NCI-H1436 treated with DMSO at 0.1 percent for 48 hours (cell line): ENCODE measurements at places on chromosomes 1 and 21.

DNA sequence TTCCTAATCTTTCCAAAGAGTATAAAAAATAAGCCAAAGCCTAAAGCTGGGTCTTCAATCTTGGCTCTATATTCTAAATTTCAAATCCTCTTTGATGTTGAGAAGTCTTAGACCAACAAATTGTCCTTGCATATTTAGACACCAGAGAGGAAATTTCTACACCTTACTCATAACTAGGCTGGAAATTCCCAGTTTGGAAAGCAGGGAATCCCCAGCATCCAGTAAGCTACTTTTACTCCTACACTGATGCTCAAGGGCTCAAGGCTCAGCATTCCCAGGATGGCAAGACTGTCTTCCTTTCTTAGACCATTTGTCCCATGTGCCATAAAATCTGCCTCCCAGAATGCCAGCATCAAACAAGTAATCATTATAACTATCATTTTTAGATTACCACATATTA is 28.3 kb downstream of the PRDX6 start:
- DNase-seq, result no peak

GRCh38 chr1:60169206-60169605 is 95.6 kb upstream of the C1orf87 start:
- DNase-seq, result no peak

GRCh38 chr1:103191327-103191726 is 83.0 kb upstream of the COL11A1 start:
- DNase-seq, result no peak

GRCh38 chr1:17607644-17608581 is 68.4 kb downstream of the ARHGEF10L start:
- DNase-seq, result no peak

- no peak for DNase-seq
Observed at GRCh38 chr1:54357967-54358366, 48.2 kb downstream of the SSBP3 start.

- no peak for DNase-seq
Observed at GRCh38 chr1:33777337-33777736, 86.5 kb upstream of the HMGB4 start.

- DNase-seq, result no peak
Observed at GRCh38 chr21:32975811-32976431, 49.8 kb upstream of the OLIG2 start.

GRCh38 chr1:63984930-63985290 is 211.1 kb downstream of the ROR1 start:
- no peak for DNase-seq

- no peak for DNase-seq
Observed at GRCh38 chr21:38639571-38640354, 141.5 kb upstream of the ERG start.

- no peak for DNase-seq
Observed at GRCh38 chr1:214685906-214686305, 82.9 kb downstream of the CENPF start.

DNA sequence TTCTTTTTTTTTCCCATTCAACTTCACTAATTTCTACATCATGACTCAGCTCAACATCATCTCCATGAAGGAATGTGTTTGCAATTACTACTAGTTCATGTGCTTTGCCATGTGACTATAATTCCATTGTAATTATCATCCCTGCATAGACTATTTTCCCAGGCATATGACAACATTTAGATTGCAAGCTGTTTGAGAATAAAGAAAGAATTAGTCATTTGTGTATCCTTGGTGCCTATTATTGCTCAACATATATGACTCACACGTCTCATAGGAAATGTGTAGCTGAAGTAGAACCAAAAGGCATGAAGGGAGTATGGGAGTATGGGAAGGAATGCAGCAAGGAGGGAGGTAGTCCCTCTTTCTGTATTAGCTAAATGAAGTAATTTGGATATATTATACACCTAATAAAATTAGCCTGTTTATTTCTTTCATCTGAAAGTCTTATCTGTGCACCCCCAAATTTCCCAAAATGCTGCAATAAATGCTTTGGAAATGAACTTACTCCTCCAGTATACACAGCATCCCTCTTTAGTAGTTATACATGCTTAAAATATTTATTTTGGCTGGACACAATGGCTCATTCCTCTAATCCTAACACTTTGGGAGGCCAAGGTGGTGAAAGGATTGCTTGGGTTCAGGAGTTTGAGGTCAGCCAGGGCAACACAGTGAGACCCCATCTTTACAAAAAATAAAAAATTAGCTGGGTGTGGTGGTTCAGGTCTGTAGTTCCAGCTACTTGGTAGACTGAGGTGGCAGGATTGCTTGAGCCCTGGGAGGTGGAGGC is 316.9 kb upstream of the ADGRL4 start:
- no peak for DNase-seq

GRCh38 chr1:27269276-27269675 is 34.8 kb downstream of the WDTC1 start:
- no peak for DNase-seq

GRCh38 chr1:228013131-228013934 is 6.5 kb downstream of the WNT3A start:
- DNase-seq, result no peak

DNA sequence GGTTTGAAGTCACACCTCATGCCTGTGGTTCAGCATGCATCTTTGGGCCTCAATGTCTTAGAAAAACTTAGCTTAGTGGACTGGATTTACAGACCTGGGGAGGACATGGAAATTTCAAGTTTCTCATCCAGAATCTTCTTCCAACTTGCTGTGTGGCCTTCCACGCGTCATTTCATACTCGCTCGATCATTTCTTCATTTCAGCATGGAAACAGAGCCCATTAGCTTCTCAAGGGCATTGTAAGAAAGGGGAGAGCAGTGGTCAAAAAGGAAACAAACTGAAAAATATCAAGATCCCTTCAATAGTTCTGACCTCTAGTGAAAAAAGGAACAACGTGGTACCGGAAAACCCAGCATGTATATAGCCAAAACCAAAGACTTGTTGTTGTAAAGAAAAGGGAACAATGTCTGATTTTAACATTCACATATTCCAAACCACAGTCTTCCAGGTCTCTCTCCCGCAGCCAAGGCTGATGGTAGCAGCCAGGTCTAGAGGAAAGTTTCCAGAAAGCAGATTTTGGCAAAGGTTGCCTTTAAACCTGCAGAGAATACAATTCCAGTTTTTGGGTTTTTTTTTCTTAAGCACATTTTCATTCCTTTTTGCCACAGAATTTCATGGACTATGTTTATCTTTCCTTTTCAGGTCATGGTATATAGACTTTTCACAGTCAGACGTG is 97.0 kb upstream of the CDC42BPA start:
- DNase-seq, result no peak

- DNase-seq, result no peak
Observed at GRCh38 chr1:30860320-30860652, 48.3 kb downstream of the SDC3 start.

- no peak for DNase-seq
Observed at GRCh38 chr1:184824691-184825323, 70.1 kb upstream of the EDEM3 start.

DNA sequence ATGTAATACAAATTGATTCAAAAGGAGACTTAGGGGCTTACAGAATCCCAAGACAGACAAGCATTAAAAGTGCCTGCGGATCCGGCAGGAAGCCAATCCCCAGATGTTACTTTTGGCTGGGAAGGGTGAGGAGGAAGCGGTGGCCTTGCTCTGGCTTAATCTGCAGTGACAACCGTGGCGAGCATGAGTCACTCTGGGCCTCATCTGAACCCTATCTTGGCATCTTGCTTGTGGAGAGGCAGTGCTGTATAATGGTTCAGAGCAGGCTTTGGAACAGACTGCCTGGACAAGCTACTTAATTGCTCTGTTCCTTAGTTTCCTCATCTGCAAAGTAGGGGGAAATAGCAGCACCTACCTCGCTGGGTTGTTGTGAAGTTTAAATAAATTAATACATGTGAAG is 74.1 kb downstream of the XCL2 start:
- no peak for DNase-seq

DNA sequence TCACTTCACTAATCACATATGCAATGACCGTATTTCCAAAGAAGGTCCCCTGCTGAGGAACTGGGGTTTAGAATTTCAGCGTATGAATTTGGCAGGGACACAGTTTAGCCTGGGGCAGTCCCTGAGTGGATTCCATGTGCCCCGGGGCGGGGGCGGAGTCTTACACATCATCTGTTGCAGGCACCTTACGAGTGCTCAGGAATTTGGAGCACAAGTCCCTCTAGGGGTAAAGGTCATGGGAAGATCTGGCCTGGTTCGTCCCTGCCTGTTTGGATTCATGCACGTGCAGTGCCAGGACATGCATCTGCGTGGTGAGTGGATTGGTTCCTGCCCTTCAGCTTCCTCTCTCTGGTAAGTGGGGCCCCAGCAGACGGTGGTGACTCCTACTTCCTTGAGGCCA is 208.3 kb upstream of the C1orf174 start:
- no peak for DNase-seq

GRCh38 chr21:46081022-46081861 is 16.7 kb upstream of the COL6A2 start:
- DNase-seq, result no peak

GRCh38 chr1:175514387-175514953 is 228.9 kb downstream of the TNR start:
- no peak for DNase-seq

DNA sequence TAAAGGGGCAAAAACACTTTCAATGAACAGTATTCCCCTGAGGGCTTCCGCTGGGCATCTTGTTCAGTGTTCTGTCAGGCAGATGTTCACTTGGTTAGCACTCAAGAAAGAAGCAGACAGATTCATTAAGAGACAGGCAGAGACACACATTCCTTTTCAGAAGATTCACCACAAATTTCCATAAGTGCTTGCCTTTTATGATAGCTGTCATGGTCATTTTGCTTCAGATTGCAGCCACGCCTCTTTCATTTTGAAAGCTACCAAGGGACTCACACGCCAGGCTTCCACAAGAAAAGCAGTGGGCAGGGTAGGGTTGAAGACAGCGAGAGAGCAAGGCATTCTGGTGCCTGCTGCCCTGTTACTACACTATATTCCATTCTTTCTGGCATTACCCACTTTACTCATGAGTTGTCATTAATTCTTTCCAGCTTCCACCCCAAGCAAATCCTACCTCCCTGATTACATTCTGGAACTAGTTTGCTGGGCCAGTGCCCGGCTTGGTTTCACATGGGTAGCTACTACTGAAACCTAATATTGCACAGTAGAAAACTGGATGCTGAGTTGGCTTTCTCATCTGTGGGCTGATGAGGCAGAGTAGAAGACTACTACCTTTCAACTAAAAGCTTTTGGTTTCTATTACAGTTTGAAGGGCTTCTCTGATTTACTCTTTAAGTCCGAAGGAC is 91.2 kb upstream of the COL24A1 start:
- DNase-seq, result no peak

- DNase-seq, result no peak
Observed at GRCh38 chr1:95013950-95014574, 58.7 kb downstream of the ALG14 start.

DNA sequence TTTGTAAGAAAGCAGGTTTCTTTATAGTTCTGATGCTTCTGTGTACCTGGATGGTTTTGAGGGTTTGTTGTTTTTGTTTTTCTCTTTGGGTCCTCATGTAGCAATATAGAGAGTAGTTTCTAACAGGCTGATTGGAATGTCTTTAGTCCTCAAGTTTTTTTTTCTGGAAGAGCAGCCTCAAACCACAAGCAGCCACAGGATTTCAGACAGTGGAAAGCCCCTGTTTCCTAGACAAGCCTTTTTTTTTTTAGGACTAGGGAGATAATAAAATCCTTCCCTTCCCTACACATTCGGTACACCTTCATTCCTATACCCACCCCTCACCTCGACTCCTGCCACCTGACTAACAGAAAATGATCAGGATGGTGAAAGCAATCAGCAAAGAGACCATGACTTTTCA is 47.6 kb downstream of the ACP6 start:
- no peak for DNase-seq

DNA sequence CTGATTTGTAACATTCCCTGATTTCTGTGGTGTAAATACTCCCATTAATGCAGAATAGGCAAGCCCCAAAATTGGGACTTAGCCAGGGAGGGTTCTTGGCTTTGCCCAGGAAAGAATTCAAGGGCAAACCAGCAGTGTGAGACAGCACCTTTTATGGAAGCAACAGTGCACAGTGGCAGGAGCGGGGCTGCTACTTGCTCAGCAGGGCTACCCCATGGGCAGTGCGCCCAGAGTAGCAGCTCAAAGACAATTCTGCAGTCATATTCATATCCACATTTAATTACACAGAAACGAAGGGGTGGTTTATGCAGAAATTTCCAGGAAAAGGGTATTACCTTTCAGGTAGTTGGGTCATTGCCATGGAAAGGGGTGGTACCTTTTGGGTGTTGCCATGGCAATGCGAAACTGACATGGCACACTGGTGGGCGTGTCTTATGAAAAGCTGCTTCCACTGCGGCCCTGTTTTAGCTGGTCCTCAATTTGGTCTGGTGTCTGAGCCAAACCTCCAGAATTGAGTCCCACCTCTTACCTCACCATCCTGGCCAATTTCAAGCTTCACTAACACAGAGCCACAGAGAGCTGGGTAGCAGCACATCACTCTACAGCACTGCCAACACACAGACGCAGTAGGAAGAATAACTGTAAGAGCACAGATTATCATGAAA is 35.9 kb downstream of the FHAD1 start:
- DNase-seq, result no peak

DNA sequence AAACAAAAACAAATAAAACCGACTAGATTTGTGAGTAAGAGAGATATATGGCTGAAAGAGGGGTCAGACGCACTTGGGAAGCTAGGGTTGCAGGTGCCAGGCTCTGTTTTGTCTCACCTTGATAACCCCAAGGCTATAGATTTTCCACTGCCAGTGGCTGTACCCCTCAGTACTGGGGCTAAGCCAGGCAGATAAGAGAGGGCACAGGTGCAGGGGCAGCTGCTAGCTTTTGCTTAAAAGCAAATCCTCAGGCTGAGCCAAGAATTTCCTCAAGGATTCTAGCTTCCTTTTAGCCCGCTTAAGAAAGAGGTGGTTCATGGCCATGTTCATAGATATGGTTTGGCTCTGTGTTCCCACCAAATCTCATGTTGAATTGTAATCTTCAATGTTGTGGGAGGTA is 57.9 kb downstream of the OVGP1 start:
- no peak for DNase-seq

GRCh38 chr1:209688746-209689234 is 13.6 kb downstream of the G0S2 start:
- no peak for DNase-seq

DNA sequence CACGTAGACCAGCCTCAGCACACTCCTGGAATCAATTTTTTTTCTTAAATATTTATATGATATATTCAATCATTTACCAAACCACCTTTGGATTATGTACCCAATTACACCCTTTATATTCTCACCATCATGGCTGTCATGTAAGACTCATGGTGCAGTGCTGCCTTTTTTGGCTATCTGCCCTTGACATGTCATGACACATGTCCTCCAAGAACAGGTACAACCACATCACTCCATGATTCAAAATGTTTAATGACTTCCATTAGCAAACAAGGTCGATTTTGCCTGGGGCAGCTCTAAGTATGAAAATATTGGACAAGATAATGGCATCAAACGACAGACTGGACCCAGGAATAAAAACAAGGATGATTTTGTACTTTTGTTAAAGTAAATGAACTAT is 861.1 kb upstream of the ADAMTS5 start:
- DNase-seq, result no peak

DNA sequence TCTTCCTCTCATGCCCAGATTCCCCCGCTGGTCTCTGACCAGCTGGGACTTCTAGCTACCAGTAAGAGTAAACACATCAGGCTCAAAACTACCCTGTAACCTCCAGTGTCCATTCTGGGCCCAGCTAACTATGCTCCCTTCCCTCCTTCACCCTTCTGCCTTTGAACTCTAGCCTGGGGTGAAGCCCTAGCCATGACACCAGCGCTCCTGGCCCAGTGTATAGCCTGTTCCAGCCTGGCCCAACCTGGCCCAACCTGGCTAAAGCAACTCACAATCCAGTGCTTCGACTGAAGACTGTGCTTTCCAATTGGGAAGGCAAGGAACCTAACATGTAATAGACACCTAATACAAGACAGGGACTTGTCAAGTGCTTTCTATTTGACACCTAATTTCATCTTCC is 27.6 kb downstream of the CSMD2 start:
- DNase-seq, result no peak
